Smooth muscle cell of the brain vasculature (primary cell): ENCODE measurements at places on chromosomes 5 and 9.

DNA sequence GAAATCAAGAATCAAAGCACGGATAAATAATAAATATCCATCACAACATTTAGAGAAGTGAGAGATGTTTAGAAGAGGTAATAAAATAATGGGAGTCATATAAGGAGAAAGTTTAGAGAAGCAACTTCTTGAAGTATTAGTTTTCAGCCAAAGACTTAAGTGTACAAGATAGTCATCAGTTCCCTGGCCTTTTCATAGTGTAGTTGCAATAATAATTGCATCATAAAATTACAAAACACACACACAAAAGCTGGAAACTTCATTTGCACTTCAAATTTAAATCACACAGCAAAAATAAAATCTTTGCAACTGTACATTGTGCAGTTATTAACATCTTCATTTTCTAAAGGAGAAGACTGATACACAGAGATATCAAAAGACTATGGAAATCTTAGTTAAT is 319.1 kb upstream of the RGMB start:
- no peak for DNase-seq

GRCh38 chr9:90830977-90831376 is 29.4 kb downstream of the SYK start:
- no peak for DNase-seq

GRCh38 chr5:32098890-32099310 is 75.2 kb downstream of the GOLPH3 start:
- no peak for DNase-seq

DNA sequence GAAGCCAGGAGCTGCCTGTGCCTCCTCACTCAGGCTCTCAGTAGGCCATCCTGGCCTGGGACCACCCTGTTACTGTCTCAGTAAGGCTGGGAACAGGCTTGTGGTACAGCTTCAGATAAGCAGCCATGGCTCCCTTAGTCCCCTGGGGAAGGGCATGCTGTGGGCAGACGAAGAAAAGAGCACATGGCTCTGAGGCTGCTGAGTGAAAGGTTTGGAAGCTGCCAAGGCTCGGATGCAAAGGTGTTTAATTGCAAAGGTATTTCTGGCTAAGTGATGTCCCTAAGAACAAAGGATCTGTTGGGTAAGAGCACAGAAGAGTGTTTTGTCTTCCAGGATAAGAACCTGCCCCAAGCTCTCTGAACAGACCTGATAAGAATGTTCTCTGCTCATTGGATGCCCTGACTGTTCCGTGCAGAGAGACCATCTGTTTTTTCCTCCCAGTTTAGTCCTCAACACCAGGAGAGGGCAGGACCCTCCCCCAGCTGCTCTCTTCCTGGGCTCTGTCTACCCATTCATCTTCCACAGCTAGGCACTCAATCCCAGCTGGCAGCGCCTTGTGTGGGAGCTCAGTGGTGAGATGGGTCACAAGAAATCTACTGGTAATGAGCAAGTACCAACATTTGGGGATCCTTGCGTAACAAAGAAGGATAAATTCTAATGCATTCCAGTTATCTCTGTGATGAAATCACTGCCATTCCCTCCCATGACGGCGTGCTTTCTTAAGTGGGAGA is 17.7 kb downstream of the ANGPTL2 start:
- no peak for DNase-seq

DNA sequence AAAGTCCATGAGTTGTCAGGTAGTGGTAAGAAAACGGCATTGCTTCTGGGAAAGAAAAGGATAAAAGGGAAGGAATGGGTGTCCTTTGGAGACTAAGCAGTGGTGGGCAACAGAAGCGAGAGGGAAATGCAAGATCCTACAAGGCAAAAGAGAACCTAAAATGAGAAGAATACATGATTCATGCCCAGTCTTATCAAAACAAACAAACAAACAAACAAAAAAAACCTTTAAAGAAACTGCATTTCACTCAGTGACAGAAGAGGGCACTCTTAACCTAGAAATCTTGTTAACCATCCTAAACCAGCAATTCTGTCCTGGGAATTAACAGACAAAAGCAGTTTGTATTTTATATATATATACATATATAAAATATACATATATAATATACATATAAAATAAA is 88.5 kb downstream of the SUSD1 start:
- no peak for DNase-seq

DNA sequence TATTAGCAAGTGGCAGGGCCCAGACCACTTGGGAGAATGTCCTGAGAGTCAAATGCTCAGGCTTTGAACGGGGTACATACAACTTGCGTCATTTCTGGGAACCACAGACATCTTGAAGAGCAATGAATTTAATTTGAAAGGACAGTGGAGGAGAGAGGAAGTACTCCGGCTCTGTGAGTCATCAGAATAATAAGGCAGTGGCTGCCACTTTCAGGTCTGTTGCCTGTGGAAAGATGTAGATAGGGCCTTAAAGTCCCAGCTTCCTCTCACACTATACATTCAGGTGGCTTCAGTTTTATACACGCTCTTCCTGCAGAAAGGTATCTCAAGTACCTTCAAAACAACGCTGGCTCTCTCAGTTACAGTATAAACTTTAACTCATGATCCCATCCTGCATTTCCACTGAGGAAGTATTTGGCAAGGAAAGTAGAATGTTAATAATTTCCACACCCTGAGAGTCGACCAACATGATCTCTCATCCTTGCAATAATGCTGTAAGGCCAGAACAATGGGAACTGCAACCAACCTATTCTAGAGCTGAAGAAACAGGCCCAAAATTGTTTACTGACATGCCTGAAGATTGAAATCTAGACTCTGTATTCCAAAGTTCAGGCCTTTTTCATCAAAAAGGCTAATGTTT is 6.8 kb upstream of the PRUNE2 start:
- no peak for DNase-seq

GRCh38 chr5:135061001-135061400 is 27.0 kb upstream of the PITX1 start:
- no peak for DNase-seq

DNA sequence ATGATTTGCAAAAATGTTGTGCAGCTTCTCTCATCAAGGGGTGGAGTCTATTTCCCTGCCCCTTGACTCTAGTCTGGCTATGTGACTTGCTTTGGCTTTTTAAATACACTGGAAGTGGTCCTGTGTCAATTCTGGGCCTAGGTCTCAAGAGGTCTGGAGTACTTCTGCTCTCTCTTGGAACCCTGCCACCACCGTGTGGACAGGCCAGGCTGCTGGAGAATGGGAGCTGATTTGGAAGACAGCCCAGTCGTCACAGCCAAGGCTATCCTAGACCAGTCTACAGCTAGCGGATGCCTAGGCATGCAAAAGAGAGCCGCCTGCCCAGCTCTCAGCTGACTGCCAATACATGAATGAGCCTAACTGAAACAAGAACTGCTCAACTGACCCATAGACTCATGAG is 56.7 kb upstream of the CLINT1 start:
- no peak for DNase-seq
